ENCODE measurements at places on chromosomes 1 and 21.
A peak's percentile ranks its signal among the peaks of the same experiment; 100 is the strongest.

- H3K36me3 ChIP-seq = no peaks in the 10 kb centered on the region
- H3K27ac ChIP-seq = no peak overlapping the region
- no peak for DNase-seq
- no peak overlapping the region for H3K4me3 ChIP-seq
- H3K27me3 ChIP-seq = peaks cover 4% of the 10 kb centered on the region
- peaks cover 20% of the 10 kb centered on the region for H3K4me1 ChIP-seq
Observed at GRCh38 chr1:205263580-205264190, 35.9 kb downstream of the TMCC2 start.

GRCh38 chr1:10398278-10398733 lies 558 bp upstream of the PGD start:
- H3K4me3 ChIP-seq = peak overlapping the region; percentile 96
- H3K4me1 ChIP-seq = peaks cover 28% of the 10 kb centered on the region
- H3K27me3 ChIP-seq = no peaks in the 10 kb centered on the region
- peaks cover 20% of the 10 kb centered on the region for H3K36me3 ChIP-seq
- H3K27ac ChIP-seq = peak overlapping the region; percentile 84
- no peak for DNase-seq

GRCh38 chr1:227058321-227058751 lies 118.2 kb downstream of the COQ8A start:
- H3K27me3 ChIP-seq = peaks cover 14% of the 10 kb centered on the region
- no peak for DNase-seq
- no peaks in the 10 kb centered on the region for H3K36me3 ChIP-seq

GRCh38 chr21:33658919-33659567 lies 16.7 kb downstream of the ITSN1 start:
- peaks cover 17% of the 10 kb centered on the region for H3K27me3 ChIP-seq
- DNase-seq = no peak
- no peaks in the 10 kb centered on the region for H3K4me1 ChIP-seq
- no peaks in the 10 kb centered on the region for H3K36me3 ChIP-seq
- H3K27ac ChIP-seq = no peak overlapping the region

DNA sequence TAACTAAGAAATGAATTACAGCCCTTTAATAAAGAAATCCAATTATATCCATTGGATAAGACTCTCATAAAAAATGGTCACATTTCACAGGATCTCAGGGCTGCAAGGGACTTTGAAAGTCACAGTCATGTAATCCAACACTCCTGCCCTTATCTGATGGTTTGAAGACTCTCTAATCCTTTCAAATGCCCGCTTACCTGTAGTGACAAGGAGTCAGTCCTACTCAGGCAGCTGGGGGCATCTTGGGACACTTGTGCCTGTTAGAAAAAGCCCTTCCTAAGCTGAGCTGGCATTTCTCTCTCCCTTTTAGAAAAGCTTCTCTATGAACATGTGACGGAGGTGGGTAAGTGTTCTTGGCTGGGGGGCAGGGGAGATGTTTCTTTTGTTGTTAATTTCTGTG lies 11.0 kb upstream of the ZNF691 start:
- H3K4me3 ChIP-seq = no peak overlapping the region
- no peak for DNase-seq
- no peaks in the 10 kb centered on the region for H3K27me3 ChIP-seq
- H3K27ac ChIP-seq = no peak overlapping the region
- H3K36me3 ChIP-seq = no peaks in the 10 kb centered on the region
- no peaks in the 10 kb centered on the region for H3K4me1 ChIP-seq

- H3K36me3 ChIP-seq = no peaks in the 10 kb centered on the region
- DNase-seq = no peak
- no peak overlapping the region for H3K4me3 ChIP-seq
- H3K27me3 ChIP-seq = no peaks in the 10 kb centered on the region
- peaks cover 11% of the 10 kb centered on the region for H3K4me1 ChIP-seq
Observed at GRCh38 chr21:14088391-14088790, 122.4 kb downstream of the LIPI start.

DNA sequence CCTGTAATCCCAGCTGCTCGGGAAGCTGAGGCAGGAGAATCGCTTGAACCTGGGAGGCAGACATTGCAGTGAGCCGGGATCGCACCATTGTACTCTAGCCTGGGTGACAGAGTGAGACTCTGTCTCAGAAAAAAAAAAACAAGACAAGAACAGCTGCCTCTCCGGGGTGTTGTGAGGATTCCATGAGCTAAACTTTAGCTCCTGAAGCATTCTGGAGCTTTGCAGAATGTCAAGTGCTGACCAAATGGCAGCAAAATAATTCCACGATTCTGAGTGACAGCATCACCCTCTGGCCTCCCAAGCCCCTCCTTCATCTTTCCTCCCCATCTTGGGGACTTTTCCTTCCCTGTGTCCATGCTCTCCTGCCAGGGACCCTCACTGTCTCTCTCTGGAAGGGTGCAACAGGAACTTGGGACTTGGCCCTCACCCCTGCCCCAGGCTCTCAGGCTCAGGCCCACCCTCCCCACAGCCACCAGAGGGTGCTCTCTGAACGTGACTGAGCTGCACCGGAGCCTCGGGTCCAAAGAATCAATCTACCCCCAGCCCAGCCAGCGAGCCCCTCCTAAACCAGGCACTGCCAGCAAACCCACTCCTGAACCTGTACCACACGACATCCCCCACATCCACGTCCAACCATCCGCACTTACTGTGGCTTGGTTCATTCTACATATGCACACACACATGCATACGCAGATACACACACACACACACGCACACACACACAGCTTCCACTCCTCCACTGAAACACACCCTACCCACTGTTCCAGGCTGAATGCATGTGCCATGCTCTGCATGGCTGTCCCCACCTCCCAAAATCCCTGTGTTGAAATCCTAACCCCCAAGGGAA lies 45.7 kb downstream of the ACOT7 start:
- no peaks in the 10 kb centered on the region for H3K36me3 ChIP-seq
- H3K4me3 ChIP-seq = peak overlapping the region; percentile 80
- H3K27ac ChIP-seq = peak overlapping the region; percentile 96
- peak; percentile 67 for DNase-seq

DNA sequence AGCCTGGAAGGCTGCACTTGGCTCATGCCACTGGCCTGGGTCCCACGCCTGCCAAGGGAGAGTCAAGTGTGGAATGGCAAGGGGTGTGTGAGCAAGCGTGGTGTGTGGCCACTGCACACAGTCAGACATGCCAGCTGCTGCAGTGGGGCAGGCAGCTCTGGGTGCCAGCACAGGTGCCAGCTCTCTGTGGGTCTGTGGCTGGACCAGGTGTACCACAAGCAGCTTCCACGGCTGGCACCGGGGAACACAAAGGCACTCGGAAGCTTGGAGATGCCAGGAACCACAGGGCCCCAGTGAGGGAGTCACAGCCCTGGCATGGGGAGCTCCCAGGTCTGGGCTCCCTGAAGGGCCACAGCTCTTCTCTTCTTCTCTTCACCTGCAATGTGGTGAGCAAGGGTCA lies 34.8 kb downstream of the ACTL8 start:
- H3K27me3 ChIP-seq = peaks cover 17% of the 10 kb centered on the region
- no peaks in the 10 kb centered on the region for H3K36me3 ChIP-seq
- DNase-seq = no peak
- no peaks in the 10 kb centered on the region for H3K4me1 ChIP-seq
- no peak overlapping the region for H3K4me3 ChIP-seq
- no peak overlapping the region for H3K27ac ChIP-seq

DNA sequence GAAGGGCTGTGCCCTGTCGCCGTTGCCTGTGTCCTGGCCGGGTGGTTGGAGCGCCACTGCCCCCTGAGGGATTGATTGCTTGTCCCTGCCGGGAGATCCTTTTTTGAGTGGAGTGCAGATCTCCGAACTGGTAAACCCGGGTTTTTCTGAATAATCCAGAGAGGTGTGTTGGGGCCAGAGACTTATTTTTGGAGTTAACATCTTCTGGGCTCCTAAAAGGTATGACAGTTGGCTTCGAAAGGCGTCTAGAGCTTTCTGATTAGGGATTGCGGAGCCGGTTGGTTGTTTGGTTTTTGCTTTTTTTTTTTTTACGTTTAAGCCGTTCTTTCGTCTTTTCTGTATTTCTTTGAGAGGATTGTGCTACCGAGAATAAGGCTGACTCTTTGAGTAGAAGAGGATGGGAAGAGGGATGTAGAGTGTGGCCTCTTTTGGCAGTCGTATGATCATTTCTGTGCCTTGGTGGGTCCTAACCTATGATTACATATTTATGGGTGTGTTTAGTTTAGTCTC lies 756 bp downstream of the RLF start:
- peaks cover 29% of the 10 kb centered on the region for H3K4me1 ChIP-seq
- H3K4me3 ChIP-seq = no peak overlapping the region
- H3K36me3 ChIP-seq = no peaks in the 10 kb centered on the region
- H3K27ac ChIP-seq = no peak overlapping the region

- DNase-seq = no peak
- H3K36me3 ChIP-seq = no peaks in the 10 kb centered on the region
- H3K4me3 ChIP-seq = no peak overlapping the region
- H3K27ac ChIP-seq = no peak overlapping the region
- peaks cover 7% of the 10 kb centered on the region for H3K27me3 ChIP-seq
Observed at GRCh38 chr1:4150262-4150661, 250.2 kb upstream of the C1orf174 start.

GRCh38 chr1:179706339-179706941 lies 36.7 kb upstream of the FAM163A start:
- no peak for DNase-seq
- H3K4me1 ChIP-seq = no peaks in the 10 kb centered on the region
- no peak overlapping the region for H3K27ac ChIP-seq
- no peak overlapping the region for H3K4me3 ChIP-seq

DNA sequence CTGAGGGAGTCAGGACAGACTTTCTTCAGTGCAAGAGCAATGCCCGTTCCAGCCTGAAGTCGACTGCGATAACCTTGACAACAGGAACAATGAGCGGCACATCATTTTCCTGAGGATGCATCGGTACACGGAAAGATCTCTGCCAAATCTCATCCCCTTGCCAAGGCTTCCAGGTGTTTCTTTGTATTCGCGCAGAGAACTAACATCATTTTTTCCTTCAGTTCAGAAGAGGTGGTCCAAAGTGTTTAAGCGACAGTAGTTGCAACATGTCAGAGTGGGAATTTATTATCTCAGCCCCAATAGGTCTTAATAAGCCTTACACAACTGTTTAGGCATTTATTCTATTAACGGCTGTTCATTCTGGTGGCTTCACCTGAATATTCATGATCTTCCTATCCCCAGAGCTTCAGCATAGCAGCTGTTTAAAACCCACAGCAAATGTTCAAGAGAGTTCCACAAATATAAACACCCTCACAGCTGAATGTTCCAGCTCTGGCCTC lies 129.7 kb upstream of the NFIA start:
- no peaks in the 10 kb centered on the region for H3K36me3 ChIP-seq
- peaks cover 25% of the 10 kb centered on the region for H3K27me3 ChIP-seq
- H3K4me1 ChIP-seq = peaks cover 9% of the 10 kb centered on the region
- H3K27ac ChIP-seq = no peak overlapping the region

GRCh38 chr1:202643397-202644218 lies 66.6 kb downstream of the SYT2 start:
- DNase-seq = no peak
- H3K4me1 ChIP-seq = peaks cover 10% of the 10 kb centered on the region
- H3K36me3 ChIP-seq = no peaks in the 10 kb centered on the region
- peaks cover 48% of the 10 kb centered on the region for H3K27me3 ChIP-seq
- peak overlapping the region; percentile 59 for H3K4me3 ChIP-seq
- H3K27ac ChIP-seq = no peak overlapping the region

DNA sequence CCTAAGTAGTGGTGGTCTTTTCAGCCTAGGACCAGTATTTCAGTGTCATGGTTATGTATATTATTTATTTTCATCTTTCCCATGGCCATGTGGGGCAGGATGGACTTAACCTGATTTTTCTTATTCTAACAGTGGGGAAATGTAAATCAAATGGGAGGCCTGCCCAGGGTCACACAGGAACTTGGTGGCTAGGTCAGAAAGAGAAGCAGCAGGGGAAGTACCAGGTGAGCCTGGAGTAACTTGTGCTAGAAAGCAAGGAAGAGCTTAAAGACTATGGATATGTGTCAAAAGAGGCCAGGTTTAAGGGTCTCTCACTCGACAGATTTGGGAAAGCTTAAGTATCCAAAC lies 936 bp downstream of the ZFP69B start:
- no peak for DNase-seq
- H3K27ac ChIP-seq = peak overlapping the region; percentile 97
- no peaks in the 10 kb centered on the region for H3K27me3 ChIP-seq
- H3K4me1 ChIP-seq = peaks cover 21% of the 10 kb centered on the region
- H3K36me3 ChIP-seq = peaks cover 46% of the 10 kb centered on the region
- H3K4me3 ChIP-seq = peak overlapping the region; percentile 93

GRCh38 chr1:229841230-229841629 lies 215.2 kb downstream of the URB2 start:
- no peak overlapping the region for H3K27ac ChIP-seq
- no peak overlapping the region for H3K4me3 ChIP-seq
- no peak for DNase-seq
- no peaks in the 10 kb centered on the region for H3K36me3 ChIP-seq
- H3K27me3 ChIP-seq = peaks cover 29% of the 10 kb centered on the region
- no peaks in the 10 kb centered on the region for H3K4me1 ChIP-seq

GRCh38 chr1:29365906-29366670 lies 129.8 kb downstream of the PTPRU start:
- H3K36me3 ChIP-seq = no peaks in the 10 kb centered on the region
- H3K4me3 ChIP-seq = no peak overlapping the region
- no peaks in the 10 kb centered on the region for H3K4me1 ChIP-seq
- no peak for DNase-seq
- peaks cover 33% of the 10 kb centered on the region for H3K27me3 ChIP-seq

DNA sequence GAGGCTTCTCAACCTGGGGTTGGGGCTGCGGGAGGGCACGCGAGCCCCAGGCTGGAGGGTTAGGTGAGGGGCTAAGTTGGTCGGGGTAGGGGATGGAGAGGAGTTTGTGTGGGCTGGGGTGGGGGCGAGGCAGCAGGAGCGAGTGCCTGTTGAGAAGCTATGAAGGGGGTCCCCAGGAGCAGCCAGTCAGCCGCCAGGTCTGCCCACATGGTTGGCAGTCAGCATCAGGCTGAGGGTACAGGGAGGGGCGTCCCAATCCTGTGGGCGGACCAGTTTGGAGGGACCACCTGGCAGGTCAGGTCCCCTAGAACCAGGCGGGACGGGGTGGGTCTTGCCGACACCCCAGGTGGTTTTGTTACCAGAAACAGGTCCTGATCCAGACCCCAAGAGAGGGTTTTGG lies 400 bp upstream of the TRIM17 start:
- no peak overlapping the region for H3K27ac ChIP-seq
- peaks cover 9% of the 10 kb centered on the region for H3K4me1 ChIP-seq
- H3K36me3 ChIP-seq = no peaks in the 10 kb centered on the region
- no peak for DNase-seq

DNA sequence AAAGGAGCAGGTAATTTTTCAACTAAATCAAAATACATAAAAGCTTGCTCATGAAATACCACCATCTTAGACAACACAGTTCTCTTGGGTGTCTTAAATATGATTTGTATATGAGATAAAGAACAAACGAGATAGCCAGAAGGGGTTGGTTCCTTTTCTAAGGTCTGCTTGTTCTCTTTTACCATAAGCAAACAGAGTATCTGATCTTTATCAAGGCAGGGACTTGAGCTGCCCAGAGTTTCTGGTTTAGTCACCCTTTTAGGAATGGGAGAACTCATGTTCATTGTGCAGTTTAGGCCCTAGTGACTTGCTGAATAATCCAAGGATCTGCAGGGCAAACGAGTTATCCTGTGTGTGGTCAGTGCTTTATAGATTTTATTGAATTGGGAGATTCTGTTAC lies 3.0 kb upstream of the SUCO start:
- no peak overlapping the region for H3K4me3 ChIP-seq
- peaks cover 2% of the 10 kb centered on the region for H3K27me3 ChIP-seq
- no peak overlapping the region for H3K27ac ChIP-seq
- no peak for DNase-seq
- peaks cover 26% of the 10 kb centered on the region for H3K4me1 ChIP-seq
